M059J (cell line): ENCODE measurements at places on chromosomes 2 and 18. TPM values are rescaled to one million over a fixed set of nuclear protein-coding genes. Genes with fewer than 3 reads are reported as not detected.

Gene GRHL1
- total RNA-seq = 3.2 and 5.7 TPM in 2 replicates

Gene COL3A1
- 88.9 and 103 TPM in 2 replicates for total RNA-seq

Gene ACTR3
- 272 and 393 TPM in 2 replicates for total RNA-seq

Gene SLC4A3
- total RNA-seq = 1.2 and 2.6 TPM in 2 replicates

Gene RNU2-63P
- total RNA-seq = not detected in 2 replicates

Gene CTDSP1
- 31.6 and 37.8 TPM in 2 replicates for total RNA-seq

Gene ANKRD30B
- total RNA-seq = 0.57 and 3.4 TPM in 2 replicates

Gene TMEFF2
- total RNA-seq = 0.12 and 0.34 TPM in 2 replicates

Gene HOXD4
- 0.05 TPM in 1 of 2 replicates, not detected in the other for total RNA-seq

Gene DCDC2C
- total RNA-seq = not detected in 2 replicates

Gene HJURP
- total RNA-seq = 58.4 and 80.4 TPM in 2 replicates

Gene DSG3
- total RNA-seq = not detected in 2 replicates

Gene CAPN14
- total RNA-seq = 0.30 and 1.0 TPM in 2 replicates

Gene ADGRF3
- 0.10 and 0.12 TPM in 2 replicates for total RNA-seq

Gene ANO7
- 0.62 and 0.76 TPM in 2 replicates for total RNA-seq

Gene AMER3
- total RNA-seq = not detected in 2 replicates

Gene ZNF804A
- 1.1 and 1.6 TPM in 2 replicates for total RNA-seq

Gene PLEK
- total RNA-seq = 0.25 TPM in 1 of 2 replicates, not detected in the other

Gene CACNB4
- total RNA-seq = 0.12 TPM in 1 of 2 replicates, not detected in the other

Gene SP140L
- 7.6 and 11.2 TPM in 2 replicates for total RNA-seq

Gene GKN1
- not detected in 2 replicates for total RNA-seq

Gene RPRM
- 0.27 and 0.34 TPM in 2 replicates for total RNA-seq
